Endothelial cell (in vitro differentiated cells): ENCODE measurements at places on chromosomes 3 and 15. TPM values are rescaled to one million over a fixed set of nuclear protein-coding genes. Genes with fewer than 3 reads are reported as not detected.
A peak's percentile ranks its signal among the peaks of the same experiment; 100 is the strongest.

GRCh38 chr3:187290503-187290902 is 1.0 kb downstream of the MASP1 start:
- no peak for DNase-seq

DNA sequence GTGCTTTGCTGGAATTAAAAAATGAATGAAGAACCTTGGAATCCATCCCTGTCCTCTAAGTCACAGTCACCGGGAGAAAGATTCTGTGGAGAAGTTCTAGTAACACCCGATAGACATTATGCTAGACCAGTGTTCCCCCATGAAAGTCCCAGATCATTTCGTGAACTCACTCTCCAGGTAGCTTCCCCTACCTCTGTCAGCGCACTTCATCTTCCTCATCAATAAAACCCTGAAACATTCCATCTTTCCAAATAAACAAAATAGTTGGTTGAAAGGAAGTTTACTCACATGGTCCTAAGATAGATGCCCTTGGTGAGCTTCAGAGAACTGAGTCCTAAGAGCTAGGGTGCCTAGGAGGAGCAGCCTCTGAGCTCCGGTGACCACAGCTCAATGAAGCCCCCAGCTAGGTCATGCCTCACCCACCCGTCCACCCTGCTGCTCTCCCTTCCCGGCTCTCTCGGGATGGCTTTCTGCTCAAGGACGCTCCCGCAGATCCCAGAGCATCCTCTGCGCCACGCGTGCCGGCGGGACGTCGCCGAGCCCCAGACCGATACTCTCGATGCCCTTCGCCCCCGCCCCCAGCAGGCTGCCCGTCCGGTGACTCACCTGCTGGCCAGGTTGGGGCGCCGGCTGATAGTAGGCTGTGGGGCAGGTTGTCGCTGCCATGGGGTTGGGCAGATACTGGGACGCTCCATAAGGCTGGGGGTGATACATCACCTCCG is 776 bp downstream of the VGLL3 start:
- peak; percentile 23 for DNase-seq

GRCh38 chr15:88881775-88882174 is 13.6 kb downstream of the HAPLN3 start:
- no peak for DNase-seq

GRCh38 chr3:31836131-31837075 is 144.7 kb downstream of the OSBPL10 start:
- DNase-seq = no peak

DNA sequence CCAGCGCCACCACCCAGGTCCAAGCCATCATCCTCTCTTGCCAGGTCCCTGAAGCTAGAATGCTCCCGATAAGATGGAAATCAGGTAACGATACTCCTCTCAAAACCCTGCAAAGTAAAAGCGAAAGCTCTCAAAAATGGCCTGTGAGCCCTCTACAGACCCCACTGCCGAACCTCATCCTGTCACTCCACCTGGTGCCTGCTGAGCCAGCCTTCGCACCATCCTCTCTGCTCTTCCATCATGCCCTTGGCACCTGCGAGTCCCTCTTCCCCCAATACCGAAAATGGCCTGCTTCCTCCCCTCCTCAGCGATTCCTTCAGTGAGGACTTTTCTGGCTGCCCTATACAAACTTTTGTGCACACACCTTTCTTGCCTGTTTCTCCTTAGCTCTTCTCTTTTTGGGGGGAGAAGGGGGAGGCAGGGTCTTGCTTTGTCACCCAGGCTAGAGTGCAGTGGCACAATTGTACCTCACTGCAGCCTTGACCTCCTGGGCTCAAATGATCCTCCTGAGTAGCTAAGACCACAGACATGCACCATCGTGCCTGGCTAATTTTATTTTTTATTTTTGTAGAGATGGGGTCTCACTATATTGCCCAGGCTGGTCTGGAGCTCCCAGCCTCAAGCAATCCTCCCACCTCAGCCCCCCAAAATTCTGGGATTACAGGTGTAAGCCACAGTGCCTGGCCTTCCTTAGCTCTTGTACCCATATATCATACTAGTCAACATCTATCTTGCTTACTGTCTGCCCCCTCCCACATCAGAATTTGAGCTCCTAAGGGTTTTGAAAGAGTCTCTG is 3.0 kb downstream of the IDH2 start:
- no peak for DNase-seq

- no peak for DNase-seq
These were observed 35.1 kb downstream of the IGSF10 start for GRCh38 chr3:151425627-151426340.

DNA sequence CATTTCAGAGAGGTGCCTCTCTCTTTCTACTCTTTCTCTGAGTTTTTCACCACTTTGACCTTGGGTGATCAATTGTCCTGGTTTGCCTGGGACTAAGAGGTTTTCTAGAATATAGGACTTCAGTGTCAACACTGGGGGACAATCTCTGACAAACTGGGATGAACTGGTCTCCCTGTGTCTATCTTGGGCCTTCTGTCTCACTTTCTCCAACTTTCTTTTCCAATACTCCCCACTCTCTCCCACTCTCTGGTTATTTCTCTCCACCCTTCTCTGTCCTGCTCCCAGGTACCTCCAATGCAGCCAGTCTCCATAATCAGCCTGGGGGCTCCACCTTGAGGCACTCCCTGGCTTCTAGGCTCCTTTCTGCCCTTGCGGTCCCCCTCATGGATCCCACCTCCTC is 4.7 kb upstream of the ITGA11 start:
- DNase-seq = no peak

DNA sequence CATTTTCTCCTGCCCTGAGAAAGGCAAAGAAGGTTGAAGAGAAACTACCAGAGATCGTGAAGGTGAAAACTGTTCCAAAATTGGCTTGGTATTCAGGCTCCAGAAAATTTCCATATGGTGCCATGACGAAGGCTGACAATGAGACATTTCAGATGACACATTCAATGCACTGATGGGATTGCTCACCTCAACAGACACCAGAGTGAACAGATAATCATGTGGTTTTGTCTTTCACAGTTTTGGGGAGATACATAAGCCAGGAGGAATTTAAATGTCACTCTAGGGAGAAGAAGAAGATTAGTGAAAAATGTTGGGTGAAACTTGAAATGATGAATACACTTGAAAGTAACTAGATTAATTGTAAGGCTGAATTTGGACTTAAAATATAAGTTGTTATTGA is 339.7 kb upstream of the EPHA3 start:
- no peak for DNase-seq

- peak; percentile 15 for DNase-seq
These were observed 29.7 kb downstream of the ZBBX start for GRCh38 chr3:167350245-167350862.

DNA sequence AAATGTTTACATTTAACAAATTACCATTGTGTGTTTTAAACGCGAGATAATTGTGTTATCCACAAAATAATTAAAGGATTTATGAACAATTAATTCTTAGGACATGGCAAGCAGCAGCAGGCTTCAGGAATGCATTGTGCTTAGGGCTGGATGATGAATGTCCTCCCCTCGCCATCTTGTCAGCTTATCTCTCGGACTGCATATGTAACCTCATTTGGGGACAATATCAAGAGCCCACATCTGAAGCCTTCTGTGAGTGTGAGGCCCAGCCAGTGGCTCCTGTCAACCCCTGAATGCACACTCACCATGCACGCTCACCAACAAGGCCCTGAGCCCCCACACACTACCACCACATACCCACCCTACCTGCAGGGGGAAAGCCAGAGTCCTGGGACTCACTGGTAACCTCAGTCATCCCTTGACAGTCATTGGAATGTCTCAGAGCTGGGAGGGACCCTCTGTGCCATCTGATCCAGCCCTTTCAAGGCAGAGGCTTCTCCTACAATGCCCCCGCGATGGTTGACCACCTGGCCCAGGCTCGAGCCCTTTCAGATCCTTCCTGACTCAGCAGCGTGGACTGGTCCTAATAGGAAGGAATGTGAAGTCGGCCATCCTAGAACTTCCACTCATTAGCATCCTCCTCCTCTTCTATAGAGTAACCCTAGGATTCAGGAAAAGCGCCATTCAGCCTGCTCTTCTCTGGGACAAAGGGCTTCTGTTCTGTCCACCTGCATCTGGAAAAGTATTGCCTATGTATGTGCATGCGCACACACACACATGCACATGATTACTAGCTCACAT is 38.2 kb downstream of the MRPL46 start:
- no peak for DNase-seq

DNA sequence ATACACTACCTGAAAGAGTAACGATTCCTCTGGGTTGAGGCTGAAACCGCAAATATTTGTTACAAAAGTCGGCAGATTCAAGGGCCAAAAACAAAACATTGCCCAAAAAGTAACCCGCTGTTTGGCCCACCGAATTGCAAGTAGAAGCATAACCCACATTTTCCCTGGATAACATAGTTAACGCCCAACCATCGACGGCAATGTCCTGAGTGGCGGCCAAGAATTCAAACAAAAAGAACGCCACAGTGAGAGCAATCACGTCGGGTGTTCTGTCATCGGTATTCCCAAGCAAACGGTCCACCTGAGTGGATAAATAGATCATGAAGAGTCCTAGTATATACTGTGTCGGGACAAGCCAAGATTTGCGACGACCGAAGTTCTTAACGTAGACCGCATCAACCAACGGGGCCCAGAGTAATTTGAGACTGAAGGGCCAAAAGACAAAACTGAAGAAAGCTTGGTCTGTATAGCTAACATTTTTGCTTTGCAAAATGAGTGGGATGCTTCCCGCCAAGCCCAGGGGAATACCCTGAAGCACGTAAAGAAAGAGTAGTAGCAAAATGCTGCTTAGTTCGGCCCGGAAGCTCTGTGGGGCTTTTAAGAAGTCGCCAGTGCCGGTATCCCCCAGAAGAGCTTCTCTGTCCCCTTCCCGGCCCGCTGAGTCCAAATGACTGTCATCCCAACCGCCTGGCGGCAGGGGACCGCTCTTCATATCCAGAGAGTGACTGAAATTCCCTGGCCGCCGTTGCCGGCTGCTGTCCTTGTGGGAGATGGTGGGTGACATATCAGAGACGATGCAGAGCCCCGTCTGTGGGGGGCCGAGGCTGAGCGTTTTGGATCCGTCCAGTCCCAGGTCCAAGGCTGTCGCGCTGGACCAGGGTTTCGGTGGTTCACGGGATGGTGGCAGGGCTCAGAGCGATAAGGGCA is 750 bp downstream of the SLC33A1 start:
- DNase-seq = peak; percentile 41

- no peak for DNase-seq
These were observed 266.6 kb upstream of the SUCLG2 start for GRCh38 chr3:67920969-67921368.

GRCh38 chr15:28920781-28921331 is 35.1 kb downstream of the APBA2 start:
- DNase-seq = no peak

DNA sequence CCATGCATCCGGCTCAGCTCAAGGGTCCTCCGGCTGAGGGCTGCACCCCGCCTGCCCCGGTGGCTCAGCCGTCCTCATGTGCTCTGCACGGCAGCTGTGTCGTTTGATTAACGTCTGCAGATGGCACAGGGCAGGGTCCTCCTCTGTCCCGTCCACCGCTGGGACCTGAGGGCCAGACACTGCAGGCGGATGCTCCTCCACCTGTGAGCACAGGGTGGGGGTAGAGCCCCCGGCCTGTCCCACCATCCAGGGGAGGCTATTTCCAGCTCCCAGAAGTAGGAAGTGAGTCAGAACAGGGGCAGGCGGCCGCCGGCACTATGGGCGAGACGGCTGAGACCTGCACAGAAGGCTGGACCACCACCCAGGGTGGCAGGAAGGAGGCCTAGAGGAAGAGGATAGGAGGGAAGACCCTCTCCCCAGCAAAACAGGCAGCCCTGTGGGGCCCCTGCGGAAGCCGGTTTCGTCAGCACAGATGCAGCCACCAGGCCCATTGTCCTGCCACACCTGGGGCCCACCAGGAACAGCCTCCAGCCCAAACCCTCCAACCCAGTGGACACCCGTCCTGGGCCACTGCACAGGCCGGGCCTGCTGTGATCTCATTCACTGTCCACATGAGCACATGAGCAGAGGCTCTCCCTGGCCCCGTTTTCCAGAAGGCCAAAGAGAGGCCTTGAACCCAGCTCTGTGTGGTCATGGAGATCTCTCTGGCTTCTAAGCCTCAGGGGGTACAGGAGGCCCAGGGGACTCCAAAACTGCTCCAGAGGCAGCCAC is 12.6 kb upstream of the PLXND1 start:
- no peak for DNase-seq

DNA sequence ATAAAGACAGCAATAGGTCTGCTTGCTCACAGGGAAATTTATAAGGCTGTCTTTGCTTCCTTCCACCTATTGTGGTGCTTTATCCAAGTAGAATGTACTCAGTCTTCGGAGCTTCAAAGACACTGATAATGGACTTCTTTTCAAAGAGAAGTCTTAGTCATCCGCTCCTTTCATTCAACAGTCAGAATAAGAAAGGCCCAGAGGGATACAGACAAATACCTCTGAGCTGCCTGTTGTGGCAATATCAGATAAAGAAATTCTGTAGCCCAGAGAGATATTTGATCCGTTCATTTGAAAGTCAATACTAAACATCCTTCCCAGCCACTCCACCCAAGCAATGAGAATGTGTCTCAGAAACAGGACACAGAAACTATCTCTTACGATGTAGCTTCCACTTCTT is 110.0 kb downstream of the FHIT start:
- DNase-seq = no peak

DNA sequence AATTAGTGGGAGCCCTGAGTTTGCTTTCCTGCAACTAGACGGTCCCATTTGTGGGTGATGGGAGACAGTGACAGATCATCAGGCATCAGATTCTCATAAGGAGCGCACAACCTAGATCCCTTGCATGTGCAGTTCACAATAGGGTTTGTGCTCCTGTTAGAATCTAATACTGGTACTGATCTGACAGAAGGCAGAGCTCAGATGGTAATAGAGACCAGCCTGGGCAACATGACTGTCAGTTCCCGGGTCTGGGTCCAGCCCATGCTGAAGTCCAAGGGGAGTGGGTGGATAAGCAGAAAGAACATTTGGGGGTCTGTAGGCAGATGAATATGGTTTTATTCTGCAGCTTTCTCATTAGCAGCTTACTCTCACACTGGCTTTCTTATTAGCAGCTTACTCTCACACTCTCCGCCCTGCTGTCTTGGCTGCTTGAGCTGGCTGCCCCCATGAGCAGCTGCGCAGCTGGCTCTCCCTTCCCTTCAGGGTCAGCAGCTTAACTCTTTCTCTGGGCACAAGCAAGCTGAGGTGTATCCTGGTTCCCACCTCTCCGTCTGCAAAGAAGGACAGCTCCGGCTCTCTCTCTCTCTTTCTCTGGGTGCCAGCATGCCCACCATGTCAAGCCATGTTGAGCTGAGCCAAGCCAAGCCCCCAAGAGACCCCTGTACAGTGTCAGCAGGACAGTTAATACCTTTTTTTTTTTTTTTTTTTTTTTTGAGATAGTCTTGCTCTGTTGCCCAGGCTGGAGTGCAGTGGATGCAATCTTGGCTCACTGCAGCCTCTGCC is 46.5 kb downstream of the KLHDC8B start:
- DNase-seq = no peak

Gene CYP19A1
- not detected for total RNA-seq

Gene XCR1
- not detected for total RNA-seq

Gene SAMMSON
- total RNA-seq = not detected

Gene TEX55
- not detected for total RNA-seq

Gene CLDN16
- total RNA-seq = not detected

Gene TMC3
- total RNA-seq = not detected

Gene FOXL2
- total RNA-seq = 6.8 TPM

Gene IFT80
- 33.2 TPM for total RNA-seq

Gene NPAP1
- 0.18 TPM for total RNA-seq

Gene HHATL
- total RNA-seq = not detected

Gene CIAO2A
- total RNA-seq = 51.4 TPM
